Fibroblast of gingiva (primary cell): ENCODE measurements at places on chromosomes 3 and 15.

DNA sequence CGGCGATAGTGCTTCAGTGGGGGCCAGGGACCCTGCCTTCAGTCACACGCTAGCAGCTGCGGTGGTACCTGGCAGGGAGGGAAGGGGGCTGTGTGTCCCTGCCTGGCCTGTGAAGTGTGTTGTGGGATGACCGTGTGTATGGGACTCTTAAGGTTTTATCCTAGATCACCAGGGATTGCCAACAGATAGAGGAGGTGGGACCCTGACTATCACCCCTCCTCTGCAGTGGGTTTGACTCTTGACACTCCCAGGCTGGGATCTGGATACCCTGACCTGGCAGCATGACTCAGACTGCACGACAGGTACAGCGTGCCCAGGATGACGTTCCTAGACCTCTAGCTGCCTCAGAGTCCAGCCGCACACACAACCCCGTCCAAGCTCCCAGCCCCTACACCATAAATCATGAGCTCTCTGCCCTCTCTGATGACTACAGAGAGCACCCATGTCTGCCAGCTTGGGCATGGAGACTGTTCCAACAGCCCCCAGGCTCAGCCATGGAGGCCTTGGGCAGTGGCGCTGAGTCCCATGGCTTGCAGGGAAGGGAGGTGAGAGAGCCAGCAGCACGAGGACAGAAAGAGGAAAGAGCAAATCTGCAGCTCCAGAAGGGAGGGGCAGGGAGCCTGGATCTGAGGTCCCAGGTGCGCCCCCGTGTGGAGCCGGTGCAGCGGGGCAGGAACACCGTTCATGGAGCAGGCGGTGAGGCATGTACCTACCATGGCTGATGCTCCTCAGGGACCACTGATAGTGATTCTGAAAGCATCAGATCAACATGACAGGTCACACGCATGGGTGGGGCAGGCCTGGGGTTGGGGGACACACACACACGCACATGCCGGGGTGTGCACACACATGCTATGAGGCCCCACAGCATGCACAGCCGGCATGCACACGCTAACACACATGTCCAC is 71.0 kb downstream of the ADAMTS7 start:
- no peak for DNase-seq

- DNase-seq = no peak
These were observed 230.9 kb downstream of the XXYLT1 start for GRCh38 chr3:195040094-195040493.

GRCh38 chr3:150296123-150296735 is 111.9 kb upstream of the TSC22D2 start:
- peak; percentile 19 for DNase-seq

DNA sequence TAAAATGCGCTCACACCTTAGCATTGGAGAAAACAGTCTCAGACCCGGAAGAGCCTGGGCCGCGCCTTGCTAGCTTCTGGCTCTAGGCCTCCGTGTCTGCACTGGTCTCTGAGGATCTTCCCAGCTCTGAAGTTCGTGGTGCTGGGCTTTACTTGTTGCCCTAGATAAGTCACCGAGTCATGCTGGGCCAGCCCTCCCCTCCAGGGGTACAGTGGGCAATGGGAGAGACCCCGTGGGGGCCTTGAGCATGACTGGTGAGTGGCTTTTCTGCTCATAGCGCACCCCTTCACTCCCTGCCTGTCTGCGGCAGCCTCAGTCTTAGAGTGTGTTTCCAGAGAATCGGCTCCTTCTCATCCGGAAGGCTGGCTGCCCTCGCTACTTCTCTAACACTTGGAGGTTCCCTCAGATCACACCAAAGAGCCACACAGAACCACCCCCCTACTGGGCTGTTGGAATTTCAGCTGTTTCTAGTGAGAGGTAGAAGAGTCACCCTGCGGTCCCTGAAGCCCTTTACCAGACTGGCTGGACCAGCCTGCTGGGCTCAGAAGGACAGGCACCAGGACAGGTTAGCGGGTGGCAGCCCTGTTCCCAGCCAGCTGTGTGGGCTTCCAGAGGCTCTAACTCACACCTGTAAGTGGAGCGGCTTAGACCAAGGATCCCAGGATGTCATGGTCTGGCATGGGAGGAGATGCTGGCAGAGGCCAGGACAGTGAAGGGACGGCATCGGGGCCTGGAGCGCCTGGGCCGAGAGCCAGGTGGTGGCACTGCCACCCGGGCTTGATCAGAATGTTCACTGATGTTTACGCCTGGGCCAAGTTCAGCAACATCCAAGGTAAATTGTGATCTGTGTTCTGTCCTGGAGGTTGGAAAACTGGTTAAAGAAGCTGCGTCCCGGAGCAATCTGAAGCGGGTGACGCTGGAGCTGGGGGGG is 17.9 kb downstream of the ALDH1A3 start:
- DNase-seq = no peak

- peak; percentile 41 for DNase-seq
These were observed 50.3 kb downstream of the LHFPL4 start for GRCh38 chr3:9503283-9503682.

- no peak for DNase-seq
These were observed 502.1 kb downstream of the CNTN6 start for GRCh38 chr3:1594940-1595339.

GRCh38 chr3:10638466-10638865 is 133.1 kb upstream of the ATP2B2 start:
- no peak for DNase-seq

- no peak for DNase-seq
These were observed 4.4 kb downstream of the GATA2 start for GRCh38 chr3:128488636-128488990.

DNA sequence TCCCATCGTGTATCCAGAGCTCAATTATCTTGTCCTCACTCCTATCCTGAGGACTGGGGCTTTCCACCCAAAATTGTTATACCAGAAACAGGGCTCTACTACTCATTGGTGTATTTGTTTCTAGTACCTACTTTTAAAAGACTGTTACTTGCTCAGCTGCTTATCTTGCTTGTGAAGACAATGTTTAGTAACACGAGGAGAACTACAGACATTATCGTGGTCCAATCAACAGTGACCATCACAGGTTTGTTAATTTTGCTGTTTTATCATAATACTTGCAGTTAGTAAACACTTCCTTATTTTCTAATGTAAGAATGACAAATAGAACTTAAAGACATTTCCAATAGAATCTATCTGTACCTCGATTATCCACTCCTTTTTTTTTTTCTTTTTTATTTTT is 13.5 kb downstream of the LRCH3 start:
- DNase-seq = no peak

DNA sequence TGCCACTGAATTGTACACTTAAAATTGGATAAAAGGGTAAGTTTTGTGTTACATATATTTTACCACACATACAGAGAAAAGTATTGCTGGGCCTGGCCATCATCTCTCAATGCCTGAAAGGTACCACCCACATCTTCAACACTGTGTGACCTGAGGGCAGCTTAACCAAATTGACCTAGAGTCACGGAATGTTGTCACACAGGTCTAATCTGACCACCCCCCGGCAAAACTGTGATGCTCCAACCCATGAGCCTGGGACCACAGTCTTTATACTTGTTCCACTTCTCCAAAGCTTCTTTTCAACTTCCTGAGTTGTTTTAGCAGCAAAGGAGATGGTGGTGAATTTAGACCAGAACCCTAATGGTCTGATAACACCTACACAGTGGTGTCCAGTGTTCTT is 210.3 kb upstream of the TPM1 start:
- no peak for DNase-seq

DNA sequence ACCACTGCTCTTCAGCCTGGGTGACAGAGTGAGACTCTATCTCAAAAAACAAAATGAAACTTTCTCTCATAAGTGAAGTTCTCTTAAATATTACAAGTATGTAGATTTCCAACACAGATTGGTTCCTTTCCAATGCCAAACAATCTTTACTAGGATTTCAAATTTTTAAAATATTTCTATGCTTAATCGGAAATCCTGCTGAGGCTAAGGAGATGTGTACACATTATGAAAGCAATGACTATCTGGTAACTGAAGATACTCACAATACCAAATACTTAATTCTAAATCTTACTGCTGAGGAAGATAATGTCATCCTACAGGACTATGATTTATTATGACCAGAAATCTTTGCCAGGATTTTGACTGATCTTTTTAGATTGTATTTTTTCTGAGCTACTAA is 255.6 kb upstream of the ZNF717 start:
- DNase-seq = peak; percentile 54

GRCh38 chr3:135528413-135529015 is 437.0 kb upstream of the PPP2R3A start:
- no peak for DNase-seq

- DNase-seq = no peak
These were observed 190.7 kb downstream of the CD47 start for GRCh38 chr3:107899990-107900651.

- DNase-seq = peak; percentile 78
These were observed 72.7 kb upstream of the LRTM1 start for GRCh38 chr3:55000546-55000945.

- no peak for DNase-seq
These were observed 10.2 kb upstream of the TIPARP start for GRCh38 chr3:156664011-156664830.

- no peak for DNase-seq
These were observed 27.4 kb downstream of the FOXL2NB start for GRCh38 chr3:138974462-138974861.

DNA sequence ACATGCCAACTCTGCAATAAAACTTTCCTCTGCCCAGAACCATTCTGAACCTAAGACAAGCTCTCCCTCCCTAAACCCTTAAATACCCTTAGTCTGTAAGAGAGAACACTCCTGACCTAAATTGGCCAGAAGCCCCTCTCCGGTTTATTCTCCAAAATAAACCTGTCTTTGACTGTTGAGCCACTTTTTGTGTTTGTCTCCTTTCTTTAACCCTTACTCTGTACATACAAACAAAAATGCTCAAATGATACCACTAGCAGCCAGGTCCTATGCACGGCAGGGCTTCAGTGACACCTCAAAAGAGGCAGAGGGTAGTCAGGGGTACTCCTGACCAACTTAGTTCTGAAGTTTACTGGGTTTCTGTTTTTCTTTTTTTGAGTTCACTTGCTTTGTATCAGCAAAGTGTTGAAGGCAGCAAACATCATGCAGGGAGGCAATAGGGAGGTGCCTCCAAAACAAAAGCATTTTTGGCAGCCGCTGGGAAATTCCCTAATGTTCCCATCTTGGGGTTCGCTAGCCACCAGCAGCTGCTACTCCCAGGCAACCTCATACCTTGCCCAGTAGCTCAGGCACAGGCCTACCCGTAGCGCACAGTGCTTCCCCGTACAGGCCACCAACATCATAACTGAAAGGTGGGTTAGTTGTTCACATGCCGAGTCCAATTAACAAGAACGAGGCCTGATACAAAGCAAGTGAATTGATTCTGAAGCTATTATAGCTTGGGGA is 62.9 kb upstream of the GCNT3 start:
- no peak for DNase-seq

- DNase-seq = peak; percentile 57
These were observed 98.2 kb downstream of the SRGAP3 start for GRCh38 chr3:9151240-9151639.

DNA sequence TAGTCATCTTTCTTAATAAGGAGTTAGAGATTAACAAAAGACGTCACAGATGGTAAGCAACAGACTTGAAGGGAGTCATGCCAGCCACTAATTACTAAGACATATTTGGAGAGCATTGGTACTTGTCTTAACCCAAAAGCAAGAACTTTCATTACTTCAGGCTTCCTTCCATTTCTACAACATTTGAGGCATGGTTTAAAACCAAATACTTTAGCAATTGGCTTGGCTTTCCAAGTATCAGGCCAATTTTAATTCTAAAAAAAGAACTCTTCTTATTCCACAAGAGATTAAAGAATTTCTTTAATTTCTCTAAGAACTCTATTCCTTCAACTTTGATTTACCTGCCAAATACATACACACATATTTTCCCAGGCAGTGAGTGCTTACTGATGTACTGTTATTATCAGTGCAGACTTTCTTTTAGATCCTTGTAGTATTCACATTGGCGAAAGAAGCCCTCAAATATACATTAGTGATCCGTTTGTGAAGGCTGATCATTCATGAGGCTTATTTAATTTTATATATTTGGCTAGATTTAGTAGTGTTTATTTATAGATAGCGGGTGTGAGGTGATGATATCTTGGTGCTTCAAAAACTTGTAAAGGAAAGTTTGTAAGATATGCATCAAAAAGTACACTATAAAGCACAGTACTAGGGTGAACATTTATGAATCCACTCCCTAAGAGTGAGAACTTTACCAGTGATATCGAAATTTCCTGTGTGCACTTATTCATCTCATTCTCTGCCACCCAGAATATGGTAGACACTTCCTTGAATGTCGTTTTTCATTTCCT is 229.2 kb downstream of the MFSD1 start:
- no peak for DNase-seq

- DNase-seq = no peak
These were observed 39.4 kb downstream of the TNK2 start for GRCh38 chr3:195868866-195869412.

- peak; percentile 47 for DNase-seq
These were observed 45.0 kb downstream of the EEFSEC start for GRCh38 chr3:128198313-128198712.
